ENCODE measurements at places on chromosomes 5 and 9. TPM values are rescaled to one million over a fixed set of nuclear protein-coding genes. Genes with fewer than 3 reads are reported as not detected.
A peak's percentile ranks its signal among the peaks of the same experiment; 100 is the strongest.

DNA sequence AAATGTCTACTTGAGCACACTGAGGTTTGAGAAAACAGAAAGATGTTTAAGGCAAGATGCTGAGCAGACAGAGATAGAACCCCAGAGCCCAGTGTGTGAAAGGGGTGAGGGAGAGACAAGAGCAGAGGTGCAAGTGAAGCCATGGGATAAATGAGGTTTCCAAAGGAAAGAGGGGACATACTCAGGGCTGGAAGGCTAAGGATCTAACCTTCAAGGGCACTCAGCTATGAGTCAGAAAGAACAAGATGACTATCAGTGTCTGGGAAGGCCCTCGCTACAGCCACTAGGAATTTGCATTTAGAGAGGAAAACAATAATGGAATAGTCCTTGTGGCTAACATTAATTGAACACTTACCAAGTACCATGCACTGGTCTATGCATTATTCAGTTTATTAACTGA is 113.7 kb downstream of the HTR4 start:
- no peak overlapping the region for H3K4me3 ChIP-seq
- H3K27ac ChIP-seq = no peak overlapping the region
- H3K27me3 ChIP-seq = no peaks in the 10 kb centered on the region
- DNase-seq = no peak

GRCh38 chr9:89395931-89396710 is 77.8 kb downstream of the SECISBP2 start:
- H3K36me3 ChIP-seq = peaks cover 32% of the 10 kb centered on the region
- H3K27me3 ChIP-seq = no peaks in the 10 kb centered on the region
- no peaks in the 10 kb centered on the region for H3K4me1 ChIP-seq
- H3K27ac ChIP-seq = no peak overlapping the region
- no peak overlapping the region for H3K4me3 ChIP-seq
- DNase-seq = no peak

DNA sequence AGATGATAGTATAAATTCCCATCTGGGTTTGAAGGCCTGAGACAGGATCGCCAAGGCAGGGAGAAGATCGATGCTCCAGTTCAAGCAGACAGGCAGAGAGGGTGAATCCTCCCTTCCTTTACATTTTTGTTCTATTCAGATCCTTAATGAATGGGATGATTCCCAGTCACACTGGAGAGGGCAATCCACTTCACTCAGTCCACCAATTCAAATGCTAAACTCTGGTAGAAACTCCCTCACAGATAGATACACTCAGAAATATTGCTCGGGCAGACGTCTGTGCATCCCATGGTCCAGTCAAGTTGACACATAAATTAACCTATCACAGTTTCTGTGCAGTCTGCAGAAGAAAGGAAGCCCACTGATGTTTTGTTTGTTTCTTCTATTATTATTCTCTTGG is 193.1 kb upstream of the ZNF462 start:
- no peak for DNase-seq
- H3K36me3 ChIP-seq = no peaks in the 10 kb centered on the region
- no peaks in the 10 kb centered on the region for H3K4me1 ChIP-seq
- no peak overlapping the region for H3K4me3 ChIP-seq

DNA sequence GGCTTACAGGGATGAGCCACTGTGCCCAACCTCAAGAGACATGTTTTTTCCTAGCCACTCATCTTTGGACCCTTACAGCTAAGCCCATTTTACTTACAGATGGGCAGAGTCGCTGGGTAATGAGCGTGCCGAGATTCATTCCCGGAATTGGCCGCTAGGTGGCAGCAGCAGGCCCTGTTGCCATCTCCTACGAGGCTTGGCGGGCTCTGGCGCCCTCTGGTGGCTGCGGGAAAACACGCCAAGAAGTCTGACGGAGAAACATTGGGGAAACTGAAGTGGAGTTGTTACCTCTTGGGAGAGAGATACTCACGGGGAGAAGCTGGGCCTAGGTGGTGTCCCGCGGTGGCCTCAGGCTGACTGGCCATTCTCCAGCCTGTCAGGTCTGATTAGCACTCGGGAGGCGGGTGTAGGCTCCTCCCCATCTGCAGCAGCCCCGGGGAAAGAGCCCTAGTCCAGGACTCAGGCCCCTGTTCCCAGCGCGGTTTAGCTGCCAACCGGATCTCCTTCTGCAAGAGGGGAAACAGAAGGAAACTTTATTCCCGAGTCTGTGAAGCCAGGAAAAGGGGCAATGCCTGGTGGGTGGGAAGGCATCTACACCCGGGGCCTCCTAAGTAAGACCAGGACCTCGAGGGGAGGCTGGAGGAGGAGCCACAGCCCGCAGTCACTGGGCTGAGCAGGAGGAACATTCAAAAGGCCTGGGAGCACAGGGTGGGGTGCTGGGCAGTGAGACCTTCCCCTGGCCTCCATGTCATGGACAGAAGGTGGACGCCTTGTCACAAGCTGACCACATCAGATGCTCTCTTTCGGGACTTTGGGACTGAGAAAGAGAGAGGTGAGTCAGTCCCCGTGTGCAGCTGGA is 9.7 kb downstream of the PTGES2 start:
- no peaks in the 10 kb centered on the region for H3K27me3 ChIP-seq
- DNase-seq = peak; percentile 88
- H3K36me3 ChIP-seq = peaks cover 61% of the 10 kb centered on the region
- no peak overlapping the region for H3K4me3 ChIP-seq
- H3K4me1 ChIP-seq = peaks cover 11% of the 10 kb centered on the region

MOB3B gene
- total RNA-seq = 20.5 TPM

PIP5KL1 gene
- not detected for total RNA-seq

DNA sequence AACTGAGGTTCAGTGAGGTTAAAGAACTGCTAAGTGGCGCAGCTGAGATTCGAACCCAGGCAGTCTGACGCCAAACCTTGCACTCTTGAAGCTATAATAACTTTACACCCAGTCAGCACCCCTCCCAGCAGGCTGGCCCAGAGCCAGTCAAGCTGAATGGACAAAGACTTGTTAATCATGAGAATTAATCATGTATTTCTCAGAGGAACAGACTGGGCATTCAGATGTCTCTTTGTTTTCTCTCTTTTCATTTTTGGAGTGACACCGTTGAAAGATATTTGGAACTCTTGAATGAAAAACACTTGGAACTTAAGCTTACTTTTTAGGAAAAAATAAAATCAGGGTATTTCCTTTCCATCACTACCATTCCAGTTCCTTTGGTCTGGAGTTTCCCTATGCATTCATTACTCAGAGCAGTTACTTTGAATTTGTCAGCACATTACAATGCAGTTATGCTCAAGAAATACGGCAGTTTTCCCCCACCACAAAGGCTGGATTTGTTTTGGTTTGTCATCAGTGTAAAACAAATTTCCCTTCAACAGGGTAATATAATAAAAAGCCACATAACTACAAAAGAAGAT is 22.6 kb upstream of the MAMDC2 start:
- no peak overlapping the region for H3K27ac ChIP-seq
- H3K27me3 ChIP-seq = no peaks in the 10 kb centered on the region
- no peaks in the 10 kb centered on the region for H3K36me3 ChIP-seq
- H3K4me1 ChIP-seq = no peaks in the 10 kb centered on the region

TAF11L5 gene
- not detected for total RNA-seq

- H3K27me3 ChIP-seq = no peaks in the 10 kb centered on the region
- H3K4me3 ChIP-seq = no peak overlapping the region
- no peak for DNase-seq
- H3K36me3 ChIP-seq = no peaks in the 10 kb centered on the region
- no peak overlapping the region for H3K27ac ChIP-seq
Observed at GRCh38 chr5:40401284-40402006, 278.3 kb upstream of the PTGER4 start.

OR1N2 gene
- total RNA-seq = not detected

- no peak overlapping the region for H3K27ac ChIP-seq
- no peak overlapping the region for H3K4me3 ChIP-seq
- no peaks in the 10 kb centered on the region for H3K36me3 ChIP-seq
Observed at GRCh38 chr5:127003798-127004495, 26.4 kb downstream of the MARCHF3 start.

DNA sequence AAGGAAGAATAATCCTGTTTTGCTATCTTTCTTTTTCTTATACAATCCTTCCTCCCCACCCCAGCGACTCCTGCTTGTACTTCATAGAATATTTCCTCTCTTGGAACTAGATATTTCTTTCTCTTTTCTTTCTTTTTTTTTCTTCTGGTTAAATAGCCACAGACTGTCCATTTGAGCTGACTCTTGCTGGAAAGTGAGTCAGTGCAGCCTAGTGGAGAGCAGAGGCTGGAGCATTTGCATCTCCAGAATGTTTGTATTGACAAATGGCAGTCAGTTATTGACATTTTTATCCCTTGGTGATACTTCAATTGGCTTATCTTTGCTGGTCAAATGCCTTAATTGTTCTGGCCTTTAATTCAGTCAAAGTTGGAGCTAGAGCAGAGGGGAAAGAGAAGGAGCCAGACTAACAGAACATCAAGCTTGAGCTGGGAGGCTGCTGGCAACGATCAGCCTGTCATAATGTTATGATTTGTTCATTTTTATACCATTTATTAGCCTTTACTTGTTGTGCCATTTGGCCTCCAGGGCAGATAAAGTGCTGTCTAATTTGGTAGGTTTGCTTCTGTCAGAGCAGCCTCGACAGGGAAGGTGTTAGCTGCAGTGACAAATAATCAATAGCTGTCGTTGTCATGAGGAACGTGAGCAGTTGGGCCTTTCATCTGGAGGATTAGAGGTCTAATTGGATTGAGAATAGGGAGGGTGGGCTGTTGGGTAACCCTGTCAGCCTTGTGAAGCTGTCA is 69.0 kb downstream of the INVS start:
- H3K36me3 ChIP-seq = peaks cover 28% of the 10 kb centered on the region
- DNase-seq = no peak
- H3K4me3 ChIP-seq = no peak overlapping the region

SLC6A7 gene
- total RNA-seq = not detected

- peak overlapping the region; percentile 57 for H3K4me3 ChIP-seq
- peak overlapping the region; percentile 97 for H3K27ac ChIP-seq
- DNase-seq = no peak
- no peaks in the 10 kb centered on the region for H3K36me3 ChIP-seq
- no peaks in the 10 kb centered on the region for H3K27me3 ChIP-seq
Observed at GRCh38 chr5:56480078-56480704, 247.1 kb upstream of the ANKRD55 start.

GMCL2 gene
- total RNA-seq = not detected

- no peak for DNase-seq
- H3K27me3 ChIP-seq = no peaks in the 10 kb centered on the region
Observed at GRCh38 chr5:125301711-125302110, 555.3 kb upstream of the ZNF608 start.

DNA sequence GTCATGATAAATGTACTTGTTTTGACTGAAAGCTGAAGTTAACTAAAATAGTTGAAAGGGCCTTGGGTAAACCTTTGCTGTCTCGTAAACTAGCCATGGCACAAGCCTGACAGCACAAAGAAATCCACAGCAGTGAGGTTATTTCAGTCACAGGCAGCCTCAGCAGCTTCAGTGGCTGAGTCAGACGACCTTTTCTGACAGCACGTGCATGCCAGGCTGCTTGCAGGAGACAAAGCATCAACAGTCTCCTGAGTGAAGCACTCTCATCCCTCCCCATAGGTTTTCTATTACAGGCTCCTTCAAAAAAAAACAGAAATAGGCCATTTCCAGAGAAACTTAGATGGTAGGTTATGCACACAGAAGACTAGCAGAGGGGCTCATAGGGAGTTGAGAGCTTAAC is 34.6 kb downstream of the OXCT1 start:
- no peak overlapping the region for H3K27ac ChIP-seq
- no peaks in the 10 kb centered on the region for H3K27me3 ChIP-seq
- peaks cover 8% of the 10 kb centered on the region for H3K4me1 ChIP-seq
- no peak overlapping the region for H3K4me3 ChIP-seq
- peaks cover 26% of the 10 kb centered on the region for H3K36me3 ChIP-seq
- no peak for DNase-seq

DNA sequence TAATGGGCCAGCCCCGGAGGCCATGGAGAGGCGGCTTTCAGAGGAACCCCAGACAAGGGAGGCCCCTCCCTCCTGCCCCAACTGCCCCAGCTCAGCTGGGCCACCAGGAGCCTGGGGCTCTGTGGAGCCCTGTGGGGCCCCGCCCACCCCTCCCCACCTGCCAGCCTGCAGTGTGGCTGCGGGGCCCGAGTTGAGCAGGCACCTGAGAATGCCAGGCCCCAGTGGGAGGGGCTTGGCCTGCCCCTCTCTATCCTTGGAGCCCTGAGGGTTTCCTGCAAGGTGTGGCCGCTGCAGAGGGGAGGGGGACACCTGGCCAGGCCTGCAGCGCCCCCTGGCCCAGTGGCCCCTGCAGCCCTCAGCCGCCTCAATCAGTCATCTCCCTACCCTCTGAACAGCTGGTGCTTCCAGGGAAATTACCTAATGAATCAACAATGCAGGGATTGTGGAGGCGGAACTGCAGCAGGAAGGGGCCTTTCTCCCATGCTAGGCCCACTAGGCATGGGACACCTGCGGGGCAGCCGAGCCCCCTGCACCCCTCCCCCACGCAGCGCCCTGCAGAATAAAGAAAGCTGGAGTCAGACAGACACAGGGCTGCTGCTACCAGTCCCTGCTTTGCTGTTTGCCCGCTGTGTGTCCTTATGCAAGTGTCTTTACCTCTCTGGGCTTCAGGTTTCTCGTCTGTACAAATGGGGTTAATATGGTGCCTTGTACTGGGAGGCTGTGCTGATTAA is 48.0 kb downstream of the LMX1B start:
- no peak overlapping the region for H3K27ac ChIP-seq
- no peak overlapping the region for H3K4me3 ChIP-seq
- H3K36me3 ChIP-seq = no peaks in the 10 kb centered on the region
- DNase-seq = no peak

DNA sequence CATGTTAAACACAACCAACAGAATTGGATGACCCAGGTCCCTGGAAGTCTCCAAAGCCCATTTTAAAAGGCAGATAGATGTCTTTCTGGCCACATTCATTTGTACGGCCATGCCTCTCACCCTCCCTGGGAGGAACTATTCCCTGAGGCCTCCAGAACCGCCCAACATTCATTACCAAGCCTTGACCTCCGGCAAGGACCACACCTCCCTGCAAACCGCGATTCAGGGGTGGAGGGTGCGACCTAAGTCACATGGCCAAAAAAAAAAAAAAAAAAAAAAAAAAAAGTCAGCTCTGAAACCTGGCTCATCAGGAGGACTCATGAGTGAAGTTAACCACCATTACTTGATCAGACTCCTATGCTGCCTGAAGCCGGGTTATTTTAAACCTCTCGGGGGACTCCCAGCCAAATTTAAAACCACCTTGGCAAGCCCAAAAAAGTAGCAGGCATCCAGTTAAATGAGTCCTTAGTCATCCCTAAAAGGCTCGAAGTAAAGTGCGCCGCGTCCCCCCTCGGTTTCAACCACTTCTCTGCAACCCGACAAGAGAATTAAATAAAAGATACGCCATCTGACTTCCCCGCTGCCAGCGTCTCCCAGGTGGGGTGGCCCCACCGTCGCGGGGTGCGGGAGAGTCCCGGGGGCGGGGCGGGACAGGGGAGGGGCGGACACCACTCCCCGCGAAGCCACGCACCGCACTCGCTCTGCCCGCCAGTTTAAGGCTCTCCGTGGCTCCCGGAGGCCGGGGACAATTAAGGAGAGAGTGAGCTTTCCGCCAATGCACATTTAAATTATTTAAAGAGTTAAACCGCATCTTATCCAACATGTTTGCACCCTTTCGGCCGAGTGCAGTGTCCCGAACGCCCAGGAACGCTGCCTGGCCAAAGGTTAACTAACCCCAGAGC is 2.3 kb downstream of the KLF9 start:
- DNase-seq = peak; percentile 65
- no peaks in the 10 kb centered on the region for H3K27me3 ChIP-seq
- H3K4me1 ChIP-seq = peaks cover 18% of the 10 kb centered on the region
